ENCODE measurements at places on chromosomes 7 and 10. TPM values are rescaled to one million over a fixed set of nuclear protein-coding genes. Genes with fewer than 3 reads are reported as not detected.

The DGKI gene
- total RNA-seq: 0.70 TPM

The PHYHIPL gene
- total RNA-seq: not detected

The OR9A2 gene
- total RNA-seq: not detected

The ARHGAP22 gene
- total RNA-seq: 9.3 TPM

The SEMA3C gene
- total RNA-seq: 149 TPM

The FAM13C gene
- not detected for total RNA-seq

The SYT15B gene
- under 0.01 TPM for total RNA-seq

The SPDYE1 gene
- not detected for total RNA-seq

The EPHA1 gene
- total RNA-seq: 87.5 TPM

The OR2A42 gene
- total RNA-seq: not detected

The SCART1 gene
- total RNA-seq: 0.51 TPM

The RBM17 gene
- 32.2 TPM for total RNA-seq

The ASZ1 gene
- not detected for total RNA-seq

The NKX2-3 gene
- not detected for total RNA-seq

The RBP3 gene
- not detected for total RNA-seq
